ENCODE measurements at places on chromosomes 2 and 18. TPM values are rescaled to one million over a fixed set of nuclear protein-coding genes. Genes with fewer than 3 reads are reported as not detected.

Gene SDC1
- total RNA-seq = not detected

Gene DNPEP
- 63.2 TPM for total RNA-seq

Gene ACVR1
- 16.1 TPM for total RNA-seq

Gene EIPR1
- total RNA-seq = 31.0 TPM

Gene SH3YL1
- total RNA-seq = 32.8 TPM

Gene NAB1
- 36.3 TPM for total RNA-seq

Gene PSMA8
- total RNA-seq = 1.4 TPM

Gene HOXD10
- total RNA-seq = not detected

Gene LIMS2
- 21.7 TPM for total RNA-seq

- DNase-seq = no peak
These were observed 46.1 kb downstream of the STPG4 start for GRCh38 chr2:47109007-47109375.

DNA sequence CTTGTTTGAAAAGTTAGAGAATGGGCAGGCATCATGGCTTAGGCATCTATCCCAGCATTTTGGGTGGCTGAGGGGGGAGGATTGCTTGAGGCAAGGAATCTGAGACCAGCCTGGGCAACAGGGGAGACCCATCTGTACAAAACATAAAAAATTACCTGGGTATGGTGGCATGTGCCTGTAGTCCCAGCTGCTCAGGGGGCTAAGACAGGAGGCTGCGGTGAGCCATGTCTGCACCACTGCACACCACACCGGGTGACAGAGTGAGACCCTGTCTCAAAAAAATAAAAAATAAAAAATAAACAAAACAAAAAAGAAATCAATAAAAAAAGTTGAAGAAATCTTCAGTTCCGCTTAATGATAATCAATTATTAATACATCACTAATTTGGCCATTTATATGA is 146.5 kb downstream of the CDH7 start:
- DNase-seq = no peak

DNA sequence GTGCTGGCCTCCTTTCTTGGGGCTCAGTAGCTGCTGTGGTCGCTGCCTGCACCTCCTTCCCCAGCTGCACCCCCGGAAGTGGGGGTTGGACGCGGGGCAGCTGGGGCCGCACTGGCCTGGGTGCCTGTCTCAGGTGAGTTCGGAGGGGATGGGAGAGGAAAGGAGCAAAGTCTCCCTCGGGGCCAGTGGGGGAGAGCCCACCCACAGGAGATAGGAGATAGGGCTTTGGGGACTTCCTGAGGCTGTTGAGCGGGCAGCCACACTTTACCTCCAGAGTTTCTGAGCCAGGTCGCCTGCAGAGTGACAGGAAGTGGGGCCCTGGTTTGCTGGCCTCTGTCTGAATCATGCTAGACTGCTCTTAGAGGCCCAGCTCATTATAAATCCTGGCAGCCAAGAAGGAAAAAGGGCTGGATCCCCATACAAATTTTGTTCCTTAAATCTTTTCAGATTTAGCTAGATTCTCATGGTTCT is 8.1 kb downstream of the MBP start:
- peak; percentile 72 for DNase-seq

GRCh38 chr2:219469186-219469724 is 29.4 kb upstream of the GMPPA start:
- no peak for DNase-seq

DNA sequence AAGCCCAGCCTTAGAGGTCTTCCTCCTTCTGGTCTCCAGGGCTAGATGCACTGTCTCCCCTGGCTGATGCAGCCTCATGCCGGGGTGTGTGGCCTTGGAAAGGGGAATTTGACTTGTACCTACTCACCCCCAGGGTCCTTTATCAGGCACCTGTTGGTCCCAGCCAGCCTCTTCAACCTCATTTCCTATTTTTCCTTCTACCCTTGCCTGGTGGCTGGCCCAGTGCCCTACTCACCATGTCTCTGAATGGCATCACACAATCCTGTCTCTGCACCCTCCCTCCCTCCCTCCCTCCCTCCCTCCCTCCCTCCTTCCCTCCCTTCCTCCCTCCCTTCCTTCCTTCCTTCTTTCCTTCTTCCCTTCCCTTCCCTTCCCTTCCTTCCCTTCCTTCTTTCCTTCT is 17.1 kb upstream of the ST3GAL5 start:
- no peak for DNase-seq

- DNase-seq = no peak
These were observed 175.1 kb downstream of the GULP1 start for GRCh38 chr2:188466761-188467160.

- DNase-seq = no peak
These were observed 3.5 kb downstream of the IL1B start for GRCh38 chr2:112832841-112833638.

DNA sequence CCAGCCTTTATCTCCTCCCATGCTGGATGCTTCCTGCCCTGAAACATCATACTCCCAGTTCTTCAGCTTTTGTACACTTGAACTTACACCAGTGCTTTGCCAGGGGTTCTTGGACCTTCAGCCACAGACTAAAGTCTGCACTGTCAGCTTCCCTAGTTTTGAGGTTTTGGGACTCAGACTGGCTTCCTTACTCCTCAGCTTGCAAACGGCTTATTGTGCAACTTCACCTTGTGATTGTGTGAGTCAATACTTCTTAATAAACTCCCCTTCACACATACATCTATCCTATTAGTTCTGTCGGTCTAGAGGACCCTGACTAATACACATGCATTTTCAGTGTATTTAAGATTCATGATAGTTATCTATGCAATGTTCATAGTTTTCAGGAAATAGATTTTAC is 35.8 kb upstream of the ZNF804A start:
- DNase-seq = no peak

DNA sequence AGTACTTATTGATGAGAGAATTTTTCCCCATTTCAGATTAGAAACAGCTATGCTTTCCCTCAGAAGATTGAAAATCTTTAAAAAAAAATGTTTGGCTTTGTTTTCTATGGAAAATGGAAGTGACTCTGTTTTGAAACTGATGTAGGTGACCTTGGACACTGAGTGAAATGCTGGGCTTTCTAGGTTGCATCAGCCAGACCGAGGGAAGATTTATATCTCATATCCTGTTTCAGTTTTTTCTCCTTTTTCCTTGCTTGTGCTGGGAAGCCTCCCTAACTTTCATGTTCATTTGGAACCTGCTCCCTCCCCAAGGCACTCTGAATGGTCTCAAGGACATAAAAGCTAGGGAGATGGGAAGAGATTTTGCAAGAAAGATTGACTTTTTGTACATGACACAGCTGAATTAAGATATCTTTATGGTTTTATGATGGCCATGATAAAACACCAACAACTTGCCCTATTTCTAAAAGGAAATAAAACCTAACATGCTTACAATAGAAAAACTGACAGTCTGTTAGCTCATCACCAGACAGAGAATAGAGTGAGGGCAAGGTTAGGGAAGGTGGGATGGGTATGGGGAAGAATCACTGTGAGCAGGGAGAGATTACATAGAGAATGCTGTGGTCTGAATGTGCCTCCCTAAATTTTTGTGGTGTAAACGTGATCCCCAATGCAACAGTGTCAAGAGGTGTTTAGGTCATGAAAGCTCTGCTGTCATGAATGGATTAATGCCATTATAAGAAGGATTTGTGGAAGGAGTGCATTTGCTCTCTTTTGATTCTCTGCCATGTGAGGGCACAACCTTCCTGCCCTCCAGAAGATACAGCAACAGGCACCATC is 249.7 kb downstream of the TPGS2 start:
- no peak for DNase-seq

GRCh38 chr2:13667415-13667757 is 950.6 kb downstream of the TRIB2 start:
- DNase-seq = no peak

- DNase-seq = no peak
These were observed 19.1 kb downstream of the IL1R2 start for GRCh38 chr2:102010902-102011301.

GRCh38 chr18:34834897-34835296 is 124.8 kb downstream of the DTNA start:
- DNase-seq = no peak

GRCh38 chr2:9909106-9909505 is 42.4 kb upstream of the GRHL1 start:
- DNase-seq = no peak

DNA sequence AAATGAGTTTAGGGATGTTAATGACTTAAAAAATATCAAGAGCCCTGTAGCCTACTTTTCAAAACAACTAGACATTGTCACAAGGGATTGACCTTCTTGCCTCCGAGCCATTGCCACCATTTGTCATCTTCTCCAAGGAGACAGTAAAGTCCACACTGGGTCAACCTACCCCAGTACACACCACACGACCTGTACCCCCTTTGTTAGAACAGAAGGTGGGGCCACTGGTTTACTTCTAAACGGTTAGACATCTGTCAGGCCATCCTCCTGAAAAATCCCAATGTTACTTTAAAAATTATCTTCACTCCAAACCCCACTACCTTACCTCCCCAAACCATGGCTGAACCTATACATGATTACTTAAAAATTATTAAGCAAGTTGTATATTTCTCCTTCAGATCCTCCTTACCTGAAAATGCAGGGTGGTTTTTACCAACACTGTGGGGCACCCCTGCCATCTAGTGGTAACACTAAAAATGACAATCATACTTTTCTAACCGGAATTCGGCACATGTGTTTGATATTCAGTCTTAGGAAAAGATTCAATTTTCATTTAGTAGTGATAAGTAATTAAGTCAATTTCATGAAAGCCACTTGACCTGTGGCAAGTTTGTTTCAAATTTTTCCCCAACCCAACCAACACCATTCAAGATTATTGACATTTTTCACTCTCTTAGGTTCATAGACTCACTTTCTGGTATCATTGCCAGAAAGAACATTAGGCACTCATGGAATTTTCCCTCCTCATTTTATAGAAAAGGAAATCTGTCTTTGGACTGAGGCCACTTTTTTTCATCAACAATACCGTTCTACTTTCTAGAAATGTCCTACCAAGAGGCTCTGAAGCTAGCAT is 265.3 kb upstream of the PKDCC start:
- no peak for DNase-seq

DNA sequence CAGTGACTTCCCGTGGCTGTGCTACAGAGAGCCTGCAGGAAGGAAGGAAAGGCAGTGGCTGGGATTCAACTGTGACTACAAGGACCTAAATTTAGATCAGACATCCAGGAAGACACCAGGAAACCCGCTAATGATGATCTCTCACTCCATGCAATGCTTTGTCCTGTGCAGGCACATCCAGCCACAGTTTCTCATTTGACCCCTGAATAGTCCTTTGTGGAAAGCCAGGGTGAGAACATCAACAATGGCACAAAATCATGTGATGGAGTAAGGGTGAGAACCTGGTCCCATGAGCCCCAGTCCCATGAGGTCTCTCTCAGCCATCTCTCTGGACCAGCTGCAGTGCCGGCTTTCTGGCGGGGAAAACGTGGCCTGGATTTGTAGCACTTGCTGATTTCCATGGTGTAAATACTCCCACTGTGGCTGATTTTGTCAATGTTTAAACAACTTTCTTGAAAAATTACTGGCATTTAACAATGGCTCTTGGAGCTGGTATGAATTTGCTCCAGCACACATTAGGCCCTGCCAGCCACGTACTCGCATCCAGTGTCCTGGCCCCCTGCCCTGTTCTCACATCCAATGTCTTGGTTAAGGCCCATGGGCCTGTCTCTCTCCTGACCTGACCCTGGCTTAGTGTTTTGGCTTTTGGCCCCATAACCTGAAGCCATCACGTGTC is 159.0 kb upstream of the HAAO start:
- no peak for DNase-seq

DNA sequence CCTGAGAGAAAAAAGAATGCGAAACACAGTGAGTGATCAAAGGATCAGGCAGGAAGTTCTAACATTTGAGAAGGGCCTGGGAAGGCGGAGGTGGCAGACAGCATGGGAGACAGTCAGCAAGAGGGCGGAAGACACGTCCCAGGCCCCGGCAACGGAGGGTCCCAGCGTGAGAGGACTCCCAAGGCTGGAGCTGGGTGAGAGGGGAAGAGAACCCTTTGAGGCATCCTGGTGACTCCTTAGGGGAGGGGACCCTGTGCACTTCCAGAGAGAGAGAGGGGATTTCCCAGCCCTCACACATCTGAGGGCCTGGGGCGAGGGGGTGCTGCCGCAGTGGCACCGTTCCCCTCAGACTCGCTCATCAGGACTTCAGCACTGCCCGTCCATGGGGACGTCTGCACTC is 133.4 kb downstream of the RTP5 start:
- DNase-seq = no peak

DNA sequence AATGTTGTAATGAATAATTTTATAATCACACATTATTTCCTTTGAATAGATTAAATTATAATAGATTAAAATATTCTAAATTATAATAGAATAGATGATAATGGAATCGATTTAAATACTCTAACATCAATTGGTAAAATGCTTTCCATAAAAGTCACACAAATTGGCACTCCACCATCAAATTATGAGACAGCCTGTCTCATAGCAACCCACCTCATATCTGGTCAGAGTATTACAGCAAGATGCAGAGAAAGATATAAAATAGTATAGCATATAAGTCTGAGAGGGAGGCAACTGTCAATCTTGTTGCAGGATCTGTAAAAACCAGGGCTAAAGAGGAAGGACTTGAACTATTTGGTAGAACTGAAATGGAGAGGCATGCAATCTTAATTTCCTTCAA is 98.4 kb upstream of the NCKAP5 start:
- no peak for DNase-seq

GRCh38 chr2:199105826-199106225 is 351.9 kb downstream of the SATB2 start:
- no peak for DNase-seq

DNA sequence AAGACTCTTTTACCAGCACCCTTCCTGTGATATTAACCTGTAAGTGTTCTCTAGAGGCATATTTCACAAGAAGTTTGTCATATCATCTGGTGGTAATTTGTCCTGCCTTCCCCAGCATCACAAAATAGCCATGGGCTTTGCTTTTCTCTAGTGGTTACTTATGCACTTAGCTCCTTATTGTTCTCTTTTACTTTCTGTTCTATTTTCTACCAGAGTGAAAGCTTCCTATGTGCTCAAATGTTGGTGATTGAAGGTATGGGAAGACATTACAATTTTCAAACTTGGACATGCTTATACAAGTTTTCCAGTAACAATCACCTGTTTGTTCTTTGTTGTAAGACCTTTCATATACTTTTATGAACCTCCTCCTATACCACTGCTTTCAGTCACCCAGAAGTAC is 87.0 kb upstream of the KCNH7 start:
- DNase-seq = no peak

GRCh38 chr18:2431806-2432205 is 139.5 kb downstream of the METTL4 start:
- no peak for DNase-seq

Data from activated naive CD8-positive, alpha-beta T cell treated with anti-CD3 and anti-CD28 coated beads, Interleukin-2, amount 10 ng/mL, durations not matched to agents 7 days and 5 days (primary cell).